ENCODE measurements at places on chromosomes 3 and 15.

DNA sequence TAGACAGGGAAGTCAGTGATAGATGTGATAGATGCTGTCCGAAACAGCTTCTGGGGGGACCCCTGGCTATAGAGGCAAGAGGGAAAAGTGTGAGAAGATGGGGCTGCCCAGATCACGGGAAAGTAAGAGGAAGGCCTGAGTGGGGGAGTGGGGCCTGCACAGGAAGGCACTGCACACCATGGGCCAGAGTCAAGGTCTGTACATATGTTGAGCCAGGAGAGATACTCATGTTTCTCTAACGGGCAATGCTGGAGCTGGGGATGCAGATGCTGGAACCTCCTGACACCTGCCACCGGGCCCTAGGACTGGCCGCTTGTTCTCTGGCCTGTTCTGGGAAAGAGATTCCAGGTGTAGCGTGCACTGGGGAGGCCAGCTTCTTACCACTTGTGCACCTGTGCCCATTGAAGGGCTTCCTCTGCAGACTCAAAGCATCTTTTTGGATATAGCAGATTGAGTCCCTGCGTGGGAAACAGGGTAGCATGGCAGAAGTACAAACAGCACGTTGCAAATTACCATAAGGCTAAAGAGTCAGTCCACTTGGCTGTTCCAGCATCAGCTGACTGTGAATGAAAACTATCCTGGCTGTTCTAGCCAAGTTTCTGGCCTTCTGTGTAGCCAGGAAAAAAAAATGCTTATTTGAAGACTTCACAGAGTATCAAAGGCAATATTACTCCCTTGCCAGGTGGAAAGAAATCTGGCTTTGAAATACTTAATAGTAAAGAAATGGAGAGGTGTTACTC lies 77.1 kb upstream of the GSK3B start:
- no peak for DNase-seq

DNA sequence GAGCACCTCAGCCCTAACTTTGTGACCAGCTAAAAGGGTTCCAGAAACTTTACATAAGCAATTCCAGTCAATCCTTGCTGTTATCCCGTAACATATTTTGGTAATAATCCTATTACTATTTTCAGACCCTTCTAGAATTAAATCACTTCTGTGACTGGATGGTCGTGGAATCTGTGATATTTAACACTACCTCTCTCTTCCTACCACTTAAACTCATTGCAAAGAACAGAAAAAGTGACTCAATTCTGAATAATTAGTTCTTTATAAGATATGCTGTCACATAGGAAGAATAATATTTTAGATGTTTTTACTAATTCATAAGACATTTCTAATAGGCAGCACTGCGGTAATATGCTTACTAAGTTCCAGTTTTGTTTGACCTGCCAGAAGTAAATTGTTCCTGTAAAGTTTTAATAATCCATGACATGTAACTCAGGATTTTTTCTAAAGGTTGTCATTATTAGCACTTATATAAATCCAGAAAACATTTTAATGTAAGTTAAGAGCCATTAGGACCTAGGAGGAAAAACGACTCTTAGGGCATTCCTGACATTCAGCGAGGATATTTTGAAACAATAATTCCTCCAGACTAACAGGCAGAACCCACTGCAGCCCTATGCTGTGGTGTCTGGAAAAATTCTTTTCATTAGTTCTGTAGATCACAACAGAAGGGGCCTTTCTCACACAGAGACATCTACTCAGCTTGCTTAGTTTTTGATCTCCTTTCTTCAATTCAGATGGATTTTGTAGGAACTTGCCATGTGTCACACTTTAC lies 113.3 kb upstream of the MBNL1 start:
- no peak for DNase-seq

GRCh38 chr3:87145553-87145952 lies 81.6 kb upstream of the CHMP2B start:
- no peak for DNase-seq

GRCh38 chr3:171168086-171168485 lies 141.6 kb upstream of the SLC2A2 start:
- DNase-seq: no peak

- DNase-seq: no peak
Observed at GRCh38 chr3:156617781-156618180, 56.6 kb upstream of the TIPARP start.

DNA sequence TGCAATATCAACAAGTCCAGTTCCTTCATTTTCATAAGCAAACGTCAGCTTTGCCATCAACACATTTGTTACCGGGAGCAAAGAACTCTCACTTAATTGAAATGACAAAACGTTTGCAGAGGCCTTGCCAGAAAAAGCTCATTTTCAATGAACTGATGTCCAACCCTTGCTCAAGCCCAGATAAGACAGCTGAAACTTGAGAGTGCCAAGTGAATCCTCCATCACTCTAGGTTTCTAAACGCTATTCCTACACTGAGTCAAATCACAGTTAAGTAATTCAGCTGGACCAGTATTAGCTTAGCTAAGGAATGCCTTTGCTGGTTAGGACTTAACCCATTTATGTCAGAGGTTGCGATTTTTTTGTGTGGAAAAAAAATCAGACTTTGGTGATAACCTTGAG lies 11.5 kb downstream of the CHSY1 start:
- DNase-seq: no peak

DNA sequence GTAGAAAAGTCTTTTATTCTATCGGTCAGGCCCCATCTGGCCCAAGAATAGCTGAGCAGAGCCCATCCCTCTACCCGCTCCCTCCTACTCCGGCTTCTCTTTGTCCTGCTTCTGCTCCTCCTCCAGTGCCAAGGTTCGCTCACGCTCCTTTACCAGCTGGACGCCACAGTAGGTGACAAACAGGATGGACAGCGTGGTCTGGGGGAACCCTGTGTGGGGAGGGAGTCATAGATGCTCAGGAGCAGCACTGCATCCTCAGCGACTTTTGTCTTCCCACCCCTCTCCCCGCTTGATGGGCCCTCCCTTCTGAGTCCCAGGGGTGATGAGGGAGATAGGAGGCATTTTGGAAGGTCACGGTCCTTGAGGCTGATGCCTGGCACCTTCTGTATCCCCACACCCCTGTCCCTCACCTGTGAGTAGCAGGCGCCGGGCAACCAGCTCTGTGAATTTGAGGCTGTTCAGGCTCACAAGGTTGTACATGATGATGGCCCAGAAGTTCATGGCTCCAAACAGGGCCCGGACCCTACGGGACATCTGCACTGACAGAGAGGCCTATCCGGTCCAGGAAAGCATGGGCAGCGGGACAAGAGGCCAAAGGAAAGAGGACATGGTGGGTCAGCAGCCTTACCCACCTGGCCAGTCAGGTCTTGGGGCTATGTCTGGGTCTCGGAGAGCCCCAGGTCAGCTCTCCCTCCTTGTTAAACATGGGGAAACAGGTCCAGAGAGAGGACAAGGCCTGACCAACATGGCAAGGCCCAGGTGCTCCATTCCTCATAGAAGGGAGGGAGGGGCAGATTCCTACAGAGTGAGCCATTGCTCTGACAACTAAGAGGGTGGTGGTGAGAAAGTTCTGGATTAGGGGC lies 7.6 kb downstream of the KLHL40 start:
- no peak for DNase-seq

- DNase-seq: no peak
Observed at GRCh38 chr15:94277485-94277884, 46.1 kb downstream of the MCTP2 start.

DNA sequence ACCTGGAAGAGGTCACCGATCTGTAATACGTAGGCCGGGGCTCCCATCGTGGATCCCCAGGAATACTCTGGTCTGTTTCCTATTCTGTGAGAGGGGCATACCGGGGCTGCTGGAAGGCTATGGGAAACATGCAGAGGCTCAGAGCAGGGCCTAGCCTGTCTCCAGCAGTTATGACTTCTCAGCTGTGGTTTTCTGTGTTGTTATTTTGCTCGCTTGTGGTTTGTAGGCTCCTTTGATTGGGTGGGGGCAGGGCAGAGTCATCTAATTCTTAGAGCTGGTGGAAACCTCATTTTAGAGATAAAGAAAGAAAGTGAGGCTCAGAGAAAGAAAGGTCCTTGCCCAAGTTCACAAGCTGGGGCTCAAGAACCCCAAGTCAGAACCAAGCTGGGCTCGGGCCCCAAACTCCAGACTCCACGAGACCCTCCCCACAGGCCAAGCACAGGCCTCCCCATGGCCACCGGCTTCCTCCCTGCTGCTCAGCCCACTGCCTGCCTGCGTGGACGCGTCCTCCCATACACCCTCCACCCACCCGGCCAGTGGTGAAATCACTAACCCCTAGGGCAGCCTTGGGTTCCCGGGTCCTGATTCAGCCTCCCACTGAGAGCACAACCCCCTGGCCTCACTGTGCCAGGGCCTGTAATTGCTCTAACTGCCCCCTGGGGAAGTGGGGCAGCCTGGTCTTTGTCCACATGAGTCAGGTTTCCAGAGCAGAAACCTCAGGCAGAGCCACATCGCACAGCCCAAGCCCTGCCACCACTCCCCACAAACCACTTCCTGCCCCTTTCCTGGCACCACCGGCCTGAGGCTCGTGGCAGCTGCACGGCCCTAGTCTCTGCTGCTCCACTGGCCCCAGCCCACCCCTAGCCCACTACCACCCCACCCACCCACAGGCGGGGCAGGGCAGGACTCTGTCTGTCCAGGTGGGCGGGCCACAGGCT lies 270.8 kb downstream of the UACA start:
- DNase-seq: no peak

GRCh38 chr3:186359078-186359477 lies 3.0 kb downstream of the DGKG start:
- no peak for DNase-seq

DNA sequence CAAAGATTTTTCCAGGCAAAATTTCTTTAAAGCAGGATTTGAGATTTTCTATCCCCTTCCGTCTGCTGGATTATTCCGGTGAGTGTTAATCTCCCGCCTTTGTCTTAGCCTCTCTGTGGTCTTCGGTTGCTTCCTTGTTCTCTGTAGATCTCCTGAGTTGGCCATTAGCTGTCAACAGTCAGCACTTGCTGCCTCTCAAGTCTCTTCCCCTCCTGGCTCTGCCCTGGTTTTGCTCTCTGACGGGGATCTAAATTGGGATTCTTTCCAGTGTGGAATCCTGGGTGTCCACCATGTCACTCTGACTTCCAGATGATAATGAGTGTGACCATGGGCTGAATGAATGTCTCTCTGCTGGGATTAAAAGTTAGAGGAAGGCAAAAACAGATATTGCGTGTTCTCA lies 121.5 kb downstream of the IGF1R start:
- DNase-seq: no peak

GRCh38 chr3:79329154-79329553 lies 438.6 kb downstream of the ROBO1 start:
- DNase-seq: no peak

GRCh38 chr15:101351736-101352135 lies 56.7 kb upstream of the SNRPA1 start:
- no peak for DNase-seq

DNA sequence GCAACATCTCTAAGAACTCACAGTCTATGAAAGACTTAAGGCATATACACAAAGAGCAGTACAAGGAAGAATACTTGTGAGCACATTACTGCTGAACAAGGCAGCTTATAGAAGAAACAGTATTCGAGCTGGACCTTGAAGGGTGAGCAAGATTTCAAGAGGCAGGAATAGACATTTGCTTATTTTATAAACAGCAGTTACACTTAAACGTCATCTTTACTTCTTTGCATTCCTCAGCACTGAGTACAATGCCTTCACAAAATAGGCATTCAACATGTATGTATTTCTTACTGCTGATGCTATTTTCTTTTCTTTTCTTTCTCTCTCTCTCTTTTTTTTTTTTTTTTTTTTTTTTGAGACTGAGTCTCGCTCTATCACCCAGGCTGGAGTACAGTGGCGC lies 205.8 kb downstream of the ZIC4 start:
- no peak for DNase-seq

DNA sequence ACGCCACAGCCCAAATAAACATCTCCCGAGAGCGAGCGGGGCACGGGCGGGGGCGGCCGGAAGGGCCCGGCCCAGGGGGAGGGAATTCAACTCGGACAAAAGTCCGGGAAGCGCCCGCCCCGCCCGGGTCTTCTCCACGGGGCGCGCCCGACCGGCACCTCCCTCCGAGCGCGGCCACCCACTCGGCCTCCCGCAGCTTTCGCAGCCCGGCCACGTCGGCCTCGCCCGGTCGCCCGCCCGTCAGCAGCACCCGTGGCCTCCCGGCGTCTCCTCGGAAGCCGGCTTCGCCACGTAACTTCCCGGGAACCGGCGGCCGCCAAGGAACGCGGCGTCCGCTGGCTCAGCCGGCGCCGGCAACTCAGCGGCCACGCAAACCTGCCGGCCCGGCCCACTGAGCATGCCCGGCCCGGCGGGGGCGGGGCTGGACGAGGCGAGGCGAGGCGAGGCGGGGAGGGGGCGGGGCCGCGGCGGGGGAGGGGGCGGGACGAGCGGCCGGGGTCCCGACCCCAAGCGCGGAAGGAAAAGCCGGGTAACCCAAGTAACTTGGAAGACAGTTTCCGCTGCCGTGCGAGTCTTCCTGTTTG lies at the start of gene TJP1:
TJP1 (minus strand) TSS at position 369 of the 584 bp plus-strand sequence. CDS start 440 bp downstream, outside the sequence.
- peak; percentile 74 for DNase-seq

- DNase-seq: no peak
Observed at GRCh38 chr3:110362751-110363150, 708.9 kb upstream of the NECTIN3 start.

- DNase-seq: peak; percentile 46
Observed at GRCh38 chr3:97821287-97821773, 481 bp upstream of the CRYBG3 start.

DNA sequence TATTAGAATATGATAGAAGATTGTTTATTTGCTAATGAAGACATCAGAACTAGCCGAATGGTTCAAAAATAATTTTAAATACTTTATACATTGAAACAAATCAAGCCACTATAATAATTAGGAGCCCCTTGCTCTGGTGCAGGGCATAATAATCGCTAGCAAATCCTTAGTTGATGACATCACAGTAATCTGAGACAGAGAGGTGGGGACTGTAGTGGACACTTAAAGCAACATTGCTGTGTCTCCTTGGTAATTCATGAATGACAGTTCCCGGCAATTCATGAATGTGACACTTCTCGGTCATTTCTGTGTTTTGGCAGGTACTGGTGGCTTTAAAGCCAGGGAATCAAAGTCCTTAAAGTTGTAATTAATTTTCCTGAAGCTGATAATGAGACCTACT lies 114.3 kb downstream of the PPM1L start:
- no peak for DNase-seq

DNA sequence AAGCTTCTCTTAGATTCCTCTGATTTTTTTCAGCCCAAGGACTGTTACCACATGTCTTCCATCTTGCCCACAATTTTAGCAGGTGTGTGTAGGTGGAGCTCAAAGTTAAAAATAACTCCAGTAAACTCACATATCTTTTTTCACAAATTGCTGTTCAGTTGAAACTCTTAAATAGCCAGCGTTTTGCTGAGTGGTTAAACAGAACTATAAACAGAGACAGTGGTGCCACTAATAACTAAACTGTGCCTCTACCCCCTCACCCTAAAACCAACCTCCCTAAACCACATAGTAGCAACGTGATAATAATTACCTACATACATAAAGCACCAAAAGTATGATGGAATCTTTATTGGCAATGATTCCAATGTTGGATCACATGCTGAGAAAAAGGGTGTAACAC lies 525.1 kb downstream of the PDCD6IP start:
- DNase-seq: no peak

GRCh38 chr15:63600616-63601025 lies 3.4 kb downstream of the FBXL22 start:
- peak; percentile 86 for DNase-seq

Data from anterior cingulate cortex (tissue), 58 donors.